ENCODE measurements at places on chromosomes 11 and 22.

- DNase-seq: no peak
These were observed 63.2 kb downstream of the PACS1 start for GRCh38 chr11:66133216-66133775.

DNA sequence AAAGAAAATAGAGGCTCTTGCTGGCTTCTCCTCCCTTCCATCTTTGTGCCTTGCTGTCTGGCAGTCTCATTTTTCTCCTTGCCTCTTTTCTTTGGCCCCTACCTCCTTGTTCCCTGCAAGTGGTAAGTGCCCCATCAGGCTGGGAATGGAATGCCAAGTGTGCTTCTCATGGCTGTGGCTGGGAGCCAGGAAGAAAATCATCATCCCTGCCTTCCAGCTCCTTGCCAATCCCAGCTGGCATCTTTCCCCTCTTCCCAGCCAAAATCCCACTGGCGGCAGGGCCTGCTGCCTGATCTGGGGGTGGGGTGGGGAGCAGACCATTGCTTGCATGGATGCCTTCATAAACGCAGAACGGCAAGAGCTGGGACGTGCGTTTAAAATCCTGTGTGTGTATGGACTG lies 27.0 kb upstream of the SLC25A18 start:
- DNase-seq: no peak

GRCh38 chr22:42641801-42642413 lies 1.5 kb upstream of the ATP5MGL start:
- DNase-seq: no peak

DNA sequence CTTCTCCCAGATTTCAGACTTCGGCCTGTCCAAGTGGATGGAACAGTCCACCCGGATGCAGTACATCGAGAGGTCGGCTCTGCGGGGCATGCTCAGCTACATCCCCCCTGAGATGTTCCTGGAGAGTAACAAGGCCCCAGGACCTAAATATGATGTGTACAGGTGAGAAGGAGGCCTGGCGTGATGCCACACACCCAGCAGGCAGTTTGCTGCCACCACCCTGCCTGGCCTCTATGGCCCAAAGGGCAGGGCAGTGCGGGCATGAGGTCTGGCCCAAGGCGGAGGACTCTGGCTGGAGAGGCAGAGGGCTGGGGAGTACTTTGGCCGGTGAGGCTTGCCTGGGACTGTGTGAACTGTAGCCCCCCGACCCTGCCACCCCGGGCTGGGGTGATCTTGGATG lies 7.3 kb downstream of the ANKK1 start:
- no peak for DNase-seq

GRCh38 chr11:95795627-95796295 lies 5.5 kb downstream of the CEP57 start:
- DNase-seq: no peak

DNA sequence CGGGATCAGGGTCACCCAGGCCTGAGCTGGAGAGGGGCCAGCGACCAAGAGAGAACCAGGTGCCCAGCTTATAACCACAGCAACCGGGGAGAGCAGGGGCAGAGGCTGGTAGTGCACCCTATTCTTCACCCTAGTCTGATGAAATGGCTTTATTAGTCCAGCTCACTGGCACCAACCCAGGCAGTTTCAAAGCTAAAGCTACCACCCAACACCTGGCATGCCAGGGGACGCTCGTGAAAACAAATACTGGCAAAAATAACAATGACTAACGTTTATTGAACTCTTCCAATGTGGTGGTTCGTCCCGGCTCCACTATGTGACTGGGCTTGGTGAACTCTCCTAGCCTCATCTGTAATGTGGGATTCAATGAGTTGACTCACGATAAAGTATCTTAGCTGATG lies 30.6 kb downstream of the SCGB1A1 start:
- DNase-seq: no peak

DNA sequence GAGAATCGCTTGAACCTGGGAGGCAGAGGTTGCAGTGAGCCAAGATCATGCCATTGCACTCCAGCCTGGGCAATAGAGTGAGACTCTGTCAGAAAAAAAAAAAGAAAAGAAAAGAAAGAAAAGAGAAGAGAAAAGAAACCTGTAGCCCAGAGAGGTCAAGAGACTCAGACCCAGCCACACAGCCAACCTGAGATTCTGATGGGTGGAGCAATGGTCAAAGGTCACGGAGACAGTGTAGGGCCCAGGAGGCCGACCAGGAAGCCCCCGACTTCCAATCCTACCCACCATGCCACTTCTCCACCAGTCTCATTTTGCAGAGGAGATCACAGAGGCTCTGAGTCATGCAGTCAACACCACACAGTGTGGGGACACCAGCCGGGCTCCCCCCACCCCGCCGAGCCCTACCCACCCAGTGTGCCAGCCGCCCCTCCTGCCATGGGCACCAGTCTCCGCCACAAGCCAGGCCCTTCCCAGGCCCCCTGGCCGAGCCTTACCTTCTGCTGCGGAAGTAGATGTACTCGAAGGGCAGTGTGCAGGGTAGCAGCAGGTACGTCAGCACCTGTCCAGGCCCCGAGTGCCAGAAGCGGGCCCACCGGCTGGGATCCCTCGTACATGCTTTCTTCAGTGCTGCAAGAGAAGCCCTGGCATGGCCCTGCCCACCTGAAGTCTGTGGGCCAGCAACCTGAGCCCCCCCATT lies 7.9 kb downstream of the PNPLA5 start:
- no peak for DNase-seq

- DNase-seq: no peak
These were observed 6.0 kb upstream of the MCM5 start for GRCh38 chr22:35394011-35394312.

DNA sequence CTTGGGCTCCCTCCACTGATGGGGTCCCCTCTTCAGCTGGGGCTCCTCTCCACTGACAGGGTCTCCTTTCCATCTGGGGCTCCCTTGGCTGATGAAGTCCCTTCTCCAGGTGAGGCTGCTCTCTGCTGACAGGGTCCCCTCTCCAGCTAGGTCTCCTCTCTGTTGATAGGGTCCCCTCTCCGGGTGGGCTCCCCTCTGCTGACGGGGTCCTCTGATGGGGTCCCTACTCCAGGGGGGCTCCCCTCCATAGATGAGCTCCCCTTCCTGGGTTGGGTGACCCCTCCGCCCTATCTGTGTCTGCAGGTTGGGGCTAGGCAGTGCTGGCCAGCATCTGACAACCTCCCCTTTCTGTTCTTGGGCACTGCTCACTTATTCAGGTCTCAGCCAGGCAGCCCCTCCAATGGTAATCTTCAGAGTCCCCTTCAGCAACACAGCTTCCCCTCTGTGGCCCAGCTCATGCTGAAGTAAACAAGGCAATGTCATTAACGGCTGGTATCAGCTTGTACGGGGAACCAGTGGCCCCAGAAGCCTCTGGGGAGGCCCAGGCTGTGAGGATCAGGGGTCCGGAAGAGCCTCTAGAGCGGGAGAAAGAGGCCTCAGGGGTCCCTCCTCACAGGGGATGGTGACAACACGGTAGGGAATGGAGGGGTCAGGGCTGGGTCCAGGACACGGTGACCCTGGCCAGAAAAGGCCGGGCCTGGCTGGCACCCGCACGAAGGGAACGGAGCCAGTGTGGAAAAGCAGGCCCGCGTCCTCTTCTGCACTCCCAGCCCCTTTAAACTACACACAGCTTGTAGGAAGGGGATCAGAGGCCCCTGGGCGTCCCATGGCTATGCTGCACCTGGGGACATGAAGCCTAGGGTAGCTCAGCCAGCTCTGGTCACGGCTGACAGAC lies 9.6 kb upstream of the CD81 start:
- no peak for DNase-seq

DNA sequence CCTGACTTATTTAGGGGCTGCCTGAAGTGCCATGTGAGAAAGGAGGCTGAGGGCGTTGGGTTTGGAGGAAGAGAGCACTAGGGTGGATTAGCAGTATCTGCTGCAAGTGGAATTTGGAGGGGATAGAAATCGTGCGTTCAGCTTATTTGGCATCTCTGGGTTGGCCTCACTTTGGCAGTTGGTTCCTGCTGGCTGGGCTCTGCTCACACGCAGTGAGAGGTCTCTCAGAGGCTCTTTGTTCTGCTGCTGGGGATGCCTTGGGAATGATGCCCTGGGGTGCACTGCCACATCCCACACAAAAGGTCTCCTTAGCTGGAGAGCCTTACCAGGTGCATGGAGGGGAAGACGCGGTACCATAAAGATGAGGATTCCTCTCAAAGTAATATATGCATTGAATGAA lies 17.7 kb upstream of the MICAL2 start:
- DNase-seq: no peak

GRCh38 chr11:76056876-76057275 lies 149.4 kb downstream of the WNT11 start:
- DNase-seq: no peak

DNA sequence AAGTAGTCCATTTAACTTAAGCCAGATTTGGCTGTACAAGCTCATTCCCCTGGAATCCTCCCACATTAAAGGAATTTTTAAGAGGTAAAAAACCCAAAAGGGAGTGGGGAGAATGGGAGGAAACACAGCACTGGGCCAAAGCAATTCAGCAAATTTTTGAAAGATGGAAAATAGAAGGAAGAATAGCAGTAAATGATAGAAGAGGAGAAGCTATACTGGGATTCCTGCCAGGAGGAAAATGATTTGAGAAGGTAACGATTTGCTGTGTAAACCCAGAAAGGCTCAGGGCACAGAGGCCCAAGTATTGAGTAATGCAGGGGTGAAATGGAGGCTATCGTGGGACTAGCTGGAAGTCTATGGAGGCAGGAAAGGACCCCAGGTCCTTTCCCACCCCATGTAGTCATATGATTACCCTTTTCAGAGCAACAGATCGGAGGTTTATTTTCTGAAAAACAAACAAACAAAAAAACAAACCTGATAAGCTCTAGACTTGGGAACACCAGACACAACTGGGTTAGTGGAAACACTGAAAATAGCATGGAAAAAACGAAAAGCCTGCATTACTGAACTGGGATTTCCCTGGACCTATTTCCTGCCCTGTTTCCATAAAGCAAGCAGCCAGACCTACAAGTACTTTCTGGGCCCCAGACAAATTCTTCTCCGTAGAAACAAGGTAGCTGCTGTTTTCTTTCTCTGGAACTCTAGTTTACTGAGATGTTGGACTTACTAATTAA lies 140.0 kb downstream of the SWAP70 start:
- DNase-seq: no peak

- no peak for DNase-seq
These were observed 4.8 kb upstream of the FAM118A start for GRCh38 chr22:45304971-45305370.

GRCh38 chr11:104837969-104838639 lies 60.2 kb downstream of the CASP12 start:
- DNase-seq: no peak

GRCh38 chr11:132123449-132123848 lies 753.0 kb downstream of the NTM start:
- DNase-seq: no peak

DNA sequence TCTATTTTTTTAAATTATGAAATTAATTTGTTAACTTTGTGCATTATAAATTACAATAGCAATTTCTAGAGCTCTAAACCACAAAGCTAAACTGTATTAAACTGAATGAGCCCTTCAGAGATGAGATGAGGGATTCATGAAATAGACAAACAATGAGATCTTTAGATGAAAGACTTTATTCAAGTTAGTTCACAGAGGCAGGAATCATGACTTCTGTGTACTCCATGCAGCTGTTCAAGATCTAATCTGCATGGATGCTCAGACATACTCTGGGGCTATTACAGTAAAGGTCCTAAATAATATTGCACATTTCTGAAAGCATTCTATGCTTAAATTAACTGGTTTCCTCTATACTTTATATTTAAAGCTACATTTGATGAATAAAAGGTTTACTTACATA lies 122.7 kb downstream of the FCHSD2 start:
- DNase-seq: no peak

DNA sequence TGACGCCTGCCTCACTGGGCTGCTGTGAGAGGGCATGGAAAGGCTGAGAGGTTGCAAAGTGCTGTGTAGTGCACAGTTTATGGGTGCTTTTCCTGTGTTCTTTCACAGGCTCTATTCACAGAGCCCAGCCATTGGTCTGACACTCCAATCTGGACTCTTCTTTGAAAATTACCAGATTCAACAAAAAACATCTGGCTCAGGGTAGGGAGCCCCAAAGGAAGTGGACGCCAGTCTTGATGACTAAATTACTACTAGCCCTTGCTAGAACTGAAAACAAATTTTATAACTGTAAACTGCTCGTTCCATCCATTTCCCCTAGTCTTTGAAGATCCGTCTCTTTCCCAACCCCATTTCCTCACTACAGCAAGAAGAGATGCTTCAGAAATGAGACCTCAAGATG lies 178.6 kb downstream of the TENM4 start:
- DNase-seq: no peak

DNA sequence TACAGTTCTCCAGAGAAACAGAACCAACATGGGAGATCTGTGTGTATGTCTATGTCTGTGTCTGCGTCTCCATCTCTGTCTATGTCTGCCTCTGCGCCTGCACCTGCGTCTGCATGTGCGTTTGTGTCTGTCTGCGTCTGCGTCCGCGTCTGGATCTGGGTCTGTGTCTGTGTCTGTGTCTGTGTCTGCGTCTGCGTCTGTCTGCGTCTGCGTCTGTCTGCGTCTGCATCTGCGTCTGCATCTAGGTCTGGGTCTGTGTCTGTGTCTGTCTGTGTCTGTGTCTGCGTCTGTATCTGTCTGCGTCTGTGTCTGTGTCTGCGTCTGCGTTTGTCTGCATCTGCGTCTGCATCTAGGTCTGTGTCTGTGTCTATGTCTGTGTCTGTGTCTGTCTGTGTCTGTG lies 88.4 kb upstream of the SLC22A12 start:
- no peak for DNase-seq

DNA sequence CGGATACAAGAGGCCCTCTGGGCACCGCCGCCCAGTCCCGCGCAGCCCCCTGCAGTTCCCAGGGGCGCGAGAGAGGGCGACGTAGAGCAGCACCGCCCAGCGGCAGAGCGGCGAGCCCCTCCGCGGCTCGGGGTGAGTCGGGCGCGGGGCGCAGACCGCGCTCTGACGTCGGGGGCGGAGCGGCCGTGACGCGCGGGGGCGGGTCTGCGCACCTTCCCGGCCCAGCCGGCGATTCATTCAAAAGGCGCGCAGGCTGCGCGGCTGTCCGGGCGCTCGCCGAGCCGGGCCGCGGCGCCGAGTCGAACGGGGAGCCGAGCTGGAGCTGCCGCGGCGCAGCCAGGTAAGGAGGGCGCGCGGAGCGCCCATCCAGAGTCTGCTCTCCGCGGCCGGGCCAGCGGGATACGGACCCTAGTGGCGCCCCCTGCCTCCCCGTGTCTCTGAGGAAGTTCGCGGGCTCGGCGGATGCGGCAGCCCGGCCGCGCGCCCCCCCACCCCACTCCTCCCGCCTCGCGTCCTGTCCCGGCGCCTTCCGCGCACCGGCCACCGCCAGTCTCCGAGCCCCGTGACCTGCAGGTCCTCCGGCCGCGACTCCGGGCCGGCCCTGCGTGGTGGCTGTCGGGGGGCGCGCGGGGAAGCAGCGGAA lies at the start of gene RELT:
Gene RELT, plus strand, starts transcription at position 240 of the 643 bp plus-strand sequence. CDS start 12,738 bp downstream, outside the sequence.
- DNase-seq: peak; percentile 98

- no peak for DNase-seq
These were observed 723.3 kb downstream of the NTM start for GRCh38 chr11:132093536-132094259.
